ENCODE measurements at places on chromosomes 1 and 21.

- no peak for DNase-seq
Observed at GRCh38 chr1:211894312-211894711, 63.7 kb upstream of the LPGAT1 start.

GRCh38 chr1:85061711-85062424 is 13.6 kb upstream of the MCOLN3 start:
- peak; percentile 95 for DNase-seq

GRCh38 chr1:201228011-201228983 is 37.7 kb downstream of the IGFN1 start:
- no peak for DNase-seq

- no peak for DNase-seq
Observed at GRCh38 chr1:95659588-95659987, 425.6 kb downstream of the RWDD3 start.

- DNase-seq = no peak
Observed at GRCh38 chr1:217617126-217617525, 13.8 kb downstream of the GPATCH2 start.

DNA sequence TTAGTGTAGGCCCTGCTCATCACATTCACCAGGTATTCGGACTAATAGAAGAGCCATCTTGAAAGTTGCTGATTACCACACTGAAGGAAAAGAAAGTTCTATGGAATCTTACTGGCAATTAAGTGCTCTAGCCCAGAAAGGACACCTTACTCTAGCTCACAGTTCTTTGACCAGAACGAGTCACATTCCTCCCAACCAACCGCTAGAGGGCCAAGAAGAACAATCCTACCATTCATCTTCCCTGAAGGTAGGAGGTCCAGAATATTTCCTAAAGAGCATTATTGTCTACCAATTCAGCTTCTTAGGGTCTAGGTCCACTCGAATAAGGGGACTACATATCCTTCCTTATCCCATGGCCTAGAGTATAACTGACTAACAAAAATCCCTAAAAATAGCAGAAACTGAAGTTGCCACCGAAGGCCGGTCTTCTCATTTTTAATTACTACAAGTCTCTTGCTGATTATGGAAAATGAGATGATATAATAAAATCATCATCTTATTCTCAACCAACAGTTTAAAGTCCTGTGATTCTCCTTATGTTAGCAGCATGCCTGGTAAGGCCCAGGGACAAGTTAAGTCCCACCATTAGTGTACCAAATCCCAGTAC is 2.7 kb upstream of the FMO1 start:
- DNase-seq = no peak

DNA sequence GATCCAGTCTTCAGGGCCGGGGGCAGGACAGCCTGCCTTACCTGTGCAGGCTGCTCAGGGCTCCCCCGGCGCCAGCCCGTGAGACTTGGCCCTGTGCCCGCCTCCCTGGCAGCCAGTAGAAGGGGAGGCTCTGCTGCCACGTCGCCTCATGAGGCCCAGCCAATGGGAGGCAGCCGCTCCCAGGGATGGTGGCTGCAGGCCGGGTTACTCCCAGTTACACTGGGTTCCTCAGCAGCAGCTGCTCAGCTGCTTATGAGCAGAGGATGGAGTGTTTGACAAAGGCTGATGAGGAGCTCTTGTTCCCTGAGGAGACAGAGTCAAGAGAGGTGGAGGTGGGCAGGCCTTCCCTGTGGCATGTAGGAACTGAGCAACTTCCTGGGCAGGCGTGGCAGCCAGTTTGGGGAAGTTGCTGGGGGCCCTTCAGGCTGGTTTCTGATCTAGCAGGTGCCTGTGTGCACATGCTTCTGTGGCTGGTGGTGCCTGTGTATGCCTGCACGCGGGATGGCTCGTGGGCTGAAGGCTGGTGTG is 5.5 kb downstream of the MFSD2A start:
- DNase-seq = no peak

- DNase-seq = no peak
Observed at GRCh38 chr1:101188331-101188730, 48.5 kb upstream of the S1PR1 start.

GRCh38 chr1:192303029-192303428 is 13.8 kb upstream of the RGS21 start:
- no peak for DNase-seq

- DNase-seq = no peak
Observed at GRCh38 chr1:212610575-212610967, 2.0 kb downstream of the ATF3 start.

GRCh38 chr1:186057086-186057485 is 318.0 kb downstream of the TPR start:
- DNase-seq = no peak

GRCh38 chr1:31708324-31708723 is 4.5 kb upstream of the COL16A1 start:
- DNase-seq = no peak

DNA sequence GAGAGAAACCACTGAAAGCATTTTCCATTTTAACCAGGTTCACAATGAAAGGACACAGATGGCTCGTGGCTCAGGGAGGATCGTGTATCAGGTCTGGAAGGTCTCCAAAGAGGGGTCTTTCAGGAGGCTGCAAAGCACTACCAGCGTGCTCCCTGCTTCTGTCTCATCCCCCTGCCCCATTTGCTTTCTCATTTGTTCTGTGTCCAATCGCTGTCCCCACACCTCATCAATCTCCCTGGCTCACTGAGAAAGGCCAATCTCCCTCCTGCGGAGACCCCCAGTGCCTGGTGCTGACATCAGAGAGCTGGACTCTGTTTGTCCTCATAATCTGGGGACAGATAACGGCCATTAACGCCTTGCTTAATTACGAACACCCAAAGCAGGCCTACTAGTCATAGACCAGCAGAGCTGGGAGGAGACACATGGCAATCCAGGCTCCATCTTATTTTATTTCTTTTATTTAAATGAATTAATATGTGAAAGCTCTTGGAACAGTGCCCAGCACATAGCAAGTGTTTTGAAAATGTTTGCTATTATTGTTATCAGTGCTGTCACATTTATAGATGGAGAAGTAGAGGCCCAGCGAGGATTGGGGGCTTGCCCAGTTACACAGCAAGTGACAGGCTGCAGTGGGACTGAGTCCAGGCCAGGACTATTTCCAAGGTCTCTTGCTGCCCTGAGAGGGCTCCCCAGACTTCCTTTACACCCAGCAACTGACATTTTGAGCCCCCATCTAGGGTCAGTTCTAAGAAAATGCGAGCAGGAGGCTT is 341.0 kb upstream of the USP24 start:
- DNase-seq = no peak

DNA sequence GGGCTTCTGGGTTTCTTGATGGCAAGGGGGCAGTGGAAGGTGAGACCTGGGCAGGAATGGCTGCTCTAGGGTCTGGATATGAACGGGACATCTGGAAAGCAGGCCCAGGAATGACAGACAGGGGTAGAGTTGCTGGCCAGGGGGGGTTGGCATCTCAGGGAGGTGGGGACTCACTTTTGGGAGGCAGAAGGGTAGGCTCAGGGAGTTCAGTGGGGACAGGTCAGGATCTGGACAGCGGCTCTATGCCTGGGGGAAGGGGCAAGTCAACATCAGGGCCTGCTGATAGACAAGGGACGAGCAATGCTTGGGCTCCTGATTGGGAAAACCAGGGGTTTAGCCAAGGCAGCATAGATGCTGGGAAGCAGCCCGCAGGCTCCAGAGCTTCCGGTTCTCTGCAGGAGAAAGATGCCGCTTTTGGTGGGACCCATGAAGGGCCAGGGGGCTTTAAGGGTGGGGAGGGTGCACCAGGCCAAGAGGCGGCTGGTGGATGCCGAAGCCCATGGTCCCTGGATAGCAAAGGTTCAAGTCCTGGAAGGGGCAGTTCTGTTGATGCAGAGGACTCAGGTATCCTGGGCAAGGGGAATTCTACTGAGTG is 21.9 kb downstream of the IGFN1 start:
- DNase-seq = no peak

DNA sequence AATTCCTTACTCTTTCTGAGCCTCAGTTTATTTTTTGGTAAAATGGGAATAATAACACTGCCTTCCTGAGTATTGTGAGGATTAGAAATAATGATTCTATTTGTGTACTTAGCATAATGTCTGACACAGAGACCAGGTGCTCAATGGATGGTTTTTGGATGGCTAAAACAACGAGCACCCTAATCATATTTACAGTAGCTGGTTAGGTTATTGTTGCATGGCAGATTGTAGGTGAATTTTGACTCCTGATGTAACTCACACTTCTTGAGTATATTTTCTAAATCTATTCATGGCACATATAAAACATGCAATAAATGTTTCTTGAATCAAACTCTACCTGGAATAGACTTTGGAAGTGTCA is 11.9 kb upstream of the DUSP10 start:
- no peak for DNase-seq

DNA sequence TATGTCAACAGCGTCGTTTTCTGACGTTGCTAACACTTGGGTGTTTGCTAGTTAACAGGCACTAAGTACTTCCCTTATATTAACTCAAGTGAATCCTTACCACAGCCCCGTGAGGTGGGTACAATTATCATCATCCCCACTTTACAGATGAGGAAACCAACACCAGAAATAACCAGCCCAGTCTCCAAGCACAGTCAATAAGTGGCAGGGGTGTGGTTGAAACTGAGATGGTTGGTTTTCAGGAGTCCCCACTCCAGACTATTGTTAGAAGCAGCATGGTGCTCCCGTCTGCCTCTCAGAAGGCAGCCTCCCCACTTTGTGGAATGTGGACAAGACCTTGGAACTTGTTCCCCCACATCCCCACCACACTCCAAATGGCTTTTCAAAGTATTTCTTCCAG is 45.7 kb upstream of the ACOT11 start:
- no peak for DNase-seq

- DNase-seq = no peak
Observed at GRCh38 chr1:74328851-74329250, 93.7 kb downstream of the TNNI3K start.

- DNase-seq = no peak
Observed at GRCh38 chr1:179938752-179939151, 15.9 kb upstream of the CEP350 start.

GRCh38 chr1:234272656-234273312 is 100.5 kb upstream of the COA6 start:
- no peak for DNase-seq

DNA sequence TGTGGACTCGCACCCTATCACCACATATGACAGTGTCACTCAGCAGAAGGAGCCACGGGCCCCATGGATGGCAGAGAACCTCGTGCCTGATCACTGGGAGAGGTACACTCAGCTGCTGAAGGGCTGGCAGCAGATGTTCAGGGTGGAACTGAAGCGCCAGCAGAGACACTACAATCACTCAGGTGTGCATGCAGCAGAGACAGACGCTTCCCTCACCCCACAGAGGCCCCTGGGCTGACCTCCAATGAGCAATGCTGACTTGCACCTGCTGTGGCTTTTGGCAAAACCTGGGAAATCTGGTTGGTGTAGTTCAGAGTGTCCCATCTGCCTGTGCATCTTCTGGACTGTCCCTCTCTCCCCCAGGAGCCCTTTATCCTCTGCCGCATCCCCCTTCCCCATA is 51.9 kb downstream of the KIAA1614 start:
- no peak for DNase-seq

DNA sequence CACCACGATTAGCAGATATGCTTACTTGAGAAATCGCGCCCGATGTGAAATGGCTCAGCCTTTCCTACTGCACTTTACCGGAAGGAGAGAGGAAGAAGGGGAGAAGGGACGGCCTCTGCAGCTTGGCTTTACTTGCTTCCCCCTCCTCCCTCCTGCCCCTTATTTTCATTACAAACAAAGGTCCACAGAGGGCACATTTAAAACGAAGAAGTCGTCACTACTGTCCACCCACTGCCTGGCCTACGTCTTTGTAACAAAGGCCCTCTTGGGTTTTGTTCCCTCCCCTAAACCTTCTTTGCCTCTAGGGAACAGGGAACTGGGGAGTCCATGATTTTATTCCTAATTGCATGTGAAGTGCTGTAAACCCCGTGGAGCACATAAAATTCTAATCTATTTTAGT is 308.5 kb downstream of the LMX1A start:
- no peak for DNase-seq

DNA sequence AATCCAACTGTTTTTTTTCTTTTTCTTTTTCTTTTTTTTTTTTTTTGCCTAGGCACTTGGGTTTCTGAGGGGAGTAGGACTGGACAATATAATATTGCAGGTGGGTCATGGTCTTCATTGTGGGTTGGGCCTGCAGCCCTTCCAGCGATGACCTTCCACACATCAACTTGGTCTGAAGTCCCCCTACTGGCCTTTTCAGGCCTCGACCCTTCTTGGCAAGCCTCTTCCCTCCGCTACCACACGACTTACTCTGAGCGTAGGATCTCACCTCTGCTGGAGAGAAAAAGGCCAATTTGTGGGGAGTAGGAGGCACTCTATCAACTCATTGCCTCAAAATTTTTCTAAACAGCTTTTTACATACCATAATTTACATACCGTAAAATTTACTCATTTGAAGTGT is 51.1 kb upstream of the GRIK3 start:
- DNase-seq = no peak

GRCh38 chr1:247114351-247115140 is 10.4 kb upstream of the ZNF669 start:
- DNase-seq = no peak

DNA sequence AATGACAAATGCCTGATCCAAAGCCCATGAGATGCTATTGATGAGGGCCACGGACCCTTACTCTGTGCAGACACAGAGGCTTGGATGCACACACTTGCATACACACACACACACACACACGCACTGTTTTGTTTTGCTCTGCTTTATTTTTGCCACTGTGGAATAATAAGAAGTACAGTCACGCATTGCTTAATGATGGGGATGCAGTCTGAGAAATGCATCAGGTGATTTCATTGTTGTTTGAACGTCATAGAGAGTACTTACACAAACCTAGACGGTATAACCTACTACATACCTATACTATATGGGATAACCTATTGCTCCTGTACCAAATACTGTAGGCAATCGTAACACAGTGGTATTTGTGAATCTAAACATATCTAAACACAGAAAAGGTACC is 104.4 kb downstream of the RHOU start:
- no peak for DNase-seq

GRCh38 chr1:173204693-173205092 is 2.4 kb downstream of the TNFSF4 start:
- DNase-seq = no peak

DNA sequence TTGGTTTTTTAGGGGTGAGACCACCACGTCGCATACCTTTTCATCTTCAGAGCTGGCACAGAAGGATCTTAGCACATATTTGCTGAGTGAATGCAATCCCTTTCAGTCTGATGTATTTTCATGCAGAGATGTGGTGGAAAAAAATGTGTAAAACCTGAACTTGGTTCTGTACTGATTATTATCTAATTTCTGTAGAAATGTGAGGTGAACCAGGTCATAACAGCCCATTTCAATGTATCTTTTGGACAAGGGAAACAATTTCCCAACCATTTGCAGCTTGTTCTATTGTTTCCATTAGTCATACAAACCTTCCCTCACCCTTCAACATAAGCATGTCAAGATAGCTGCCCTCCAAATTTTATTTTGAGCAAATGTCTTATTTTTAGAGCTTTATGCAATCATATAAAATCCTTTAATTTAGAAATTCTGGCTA is 46.8 kb upstream of the RUNX1 start:
- DNase-seq = no peak

- no peak for DNase-seq
Observed at GRCh38 chr21:46437096-46437498, 21.6 kb upstream of the DIP2A start.

GRCh38 chr1:29812408-29813135 is 576.2 kb downstream of the PTPRU start:
- no peak for DNase-seq
